Fibroblast of lung (primary cell): ENCODE measurements at places on chromosomes 3 and 15. TPM values are rescaled to one million over a fixed set of nuclear protein-coding genes. Genes with fewer than 3 reads are reported as not detected.

RTP1 gene
- not detected in 2 replicates for polyA plus RNA-seq

DNA sequence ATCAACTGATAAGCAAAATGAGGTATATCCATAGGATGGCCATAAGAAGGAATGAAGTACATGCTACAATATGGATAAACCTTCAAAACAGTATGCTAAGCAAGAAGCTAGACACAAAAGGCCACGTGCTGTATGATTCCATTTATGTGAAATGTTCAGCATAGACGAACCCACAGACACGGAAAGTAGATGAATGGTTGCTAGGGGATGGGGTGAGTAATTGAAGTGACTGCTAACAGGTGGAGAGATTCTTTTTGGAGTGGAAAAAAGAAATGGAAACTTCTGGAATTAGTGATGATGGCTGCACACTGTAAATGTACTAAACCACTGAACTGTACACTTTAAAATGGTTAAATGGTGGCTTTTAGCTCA is 630 bp upstream of the EFCAB12 start:
- H3K4me1 ChIP-seq = peaks cover 2% of the 10 kb centered on the region
- H3K27ac ChIP-seq = peak overlapping the region; percentile 53
- peak overlapping the region; percentile 66 for H3K4me3 ChIP-seq

DNA sequence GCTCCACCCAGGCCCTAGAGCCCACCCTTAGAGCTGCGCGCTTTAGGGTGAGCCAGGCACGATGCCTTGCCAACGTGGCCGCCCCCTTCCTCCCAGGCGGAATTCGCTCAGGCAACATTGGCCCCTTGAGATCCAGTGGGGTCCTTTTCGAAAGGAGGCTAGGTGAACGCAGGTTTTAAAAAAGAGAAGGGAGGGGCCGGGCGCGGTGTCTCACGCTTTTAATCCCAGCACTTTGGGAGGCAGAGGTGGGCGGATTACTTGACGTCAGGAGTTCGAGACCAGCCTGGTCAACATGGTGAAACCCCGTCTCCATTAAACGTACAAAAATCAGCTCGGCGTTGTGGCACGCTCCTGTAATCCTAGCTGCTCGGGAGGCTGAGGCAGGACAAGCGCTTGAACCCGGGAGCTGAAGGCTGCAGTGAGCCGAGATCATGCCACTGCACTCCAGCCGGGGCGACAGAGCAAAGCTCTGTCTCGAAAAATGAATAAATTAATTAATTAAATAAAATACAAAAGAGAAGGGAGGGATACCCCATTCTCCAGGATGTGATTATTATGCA is 984 bp upstream of the RPP25 start:
- no peak for DNase-seq
- no peaks in the 10 kb centered on the region for H3K4me1 ChIP-seq
- no peaks in the 10 kb centered on the region for H3K36me3 ChIP-seq
- peaks cover 14% of the 10 kb centered on the region for H3K27me3 ChIP-seq

SPTSSB gene
- polyA plus RNA-seq = 0.07 TPM in 1 of 2 replicates, not detected in the other

DCLK3 gene
- polyA plus RNA-seq = not detected in 2 replicates

TGM4 gene
- polyA plus RNA-seq = 0.02 TPM in 1 of 2 replicates, not detected in the other

SATB1 gene
- 6.1 and 17.2 TPM in 2 replicates for polyA plus RNA-seq

DNA sequence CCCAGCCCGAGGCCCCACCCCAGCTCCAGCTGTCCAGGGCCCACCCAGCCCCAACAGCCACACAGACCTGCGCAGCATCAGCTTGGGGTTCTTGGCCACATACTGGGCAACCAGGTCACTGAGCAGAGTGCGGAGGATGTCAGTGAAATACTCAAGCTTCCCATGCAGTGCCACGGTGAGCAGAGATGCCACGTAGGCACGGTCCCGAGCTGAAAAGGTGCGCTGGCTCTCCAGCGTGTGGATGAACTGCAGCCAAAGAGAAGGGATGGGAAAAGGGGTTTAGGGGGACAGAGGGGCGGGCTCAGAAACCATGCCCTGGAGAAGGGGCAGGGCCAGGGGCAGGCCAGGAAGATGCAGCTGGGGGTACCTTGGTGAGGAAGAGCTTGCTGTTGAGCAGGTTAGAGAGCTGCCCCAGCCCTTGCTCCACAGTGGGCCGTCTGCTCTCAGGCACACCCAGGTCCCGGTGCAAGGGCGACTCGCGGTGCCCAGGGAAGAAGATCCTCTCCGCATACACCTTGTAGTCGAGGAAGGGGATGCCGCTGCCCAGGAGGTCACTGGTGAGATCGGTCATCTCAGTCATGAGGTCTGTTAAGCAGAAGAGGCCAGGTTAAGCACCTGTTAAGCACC is 17.4 kb downstream of the PLXNB1 start:
- DNase-seq = no peak
- H3K27me3 ChIP-seq = no peaks in the 10 kb centered on the region
- no peaks in the 10 kb centered on the region for H3K4me1 ChIP-seq
- H3K4me3 ChIP-seq = no peak overlapping the region

GRCh38 chr3:72123908-72124441 is 339.0 kb upstream of the PROK2 start:
- H3K4me3 ChIP-seq = no peak overlapping the region
- no peaks in the 10 kb centered on the region for H3K27me3 ChIP-seq
- H3K27ac ChIP-seq = no peak overlapping the region
- peak; percentile 90 for DNase-seq
- H3K4me1 ChIP-seq = peaks cover 5% of the 10 kb centered on the region

C2CD4A gene
- not detected in 2 replicates for polyA plus RNA-seq

PDHB gene
- 135 and 201 TPM in 2 replicates for polyA plus RNA-seq

DNA sequence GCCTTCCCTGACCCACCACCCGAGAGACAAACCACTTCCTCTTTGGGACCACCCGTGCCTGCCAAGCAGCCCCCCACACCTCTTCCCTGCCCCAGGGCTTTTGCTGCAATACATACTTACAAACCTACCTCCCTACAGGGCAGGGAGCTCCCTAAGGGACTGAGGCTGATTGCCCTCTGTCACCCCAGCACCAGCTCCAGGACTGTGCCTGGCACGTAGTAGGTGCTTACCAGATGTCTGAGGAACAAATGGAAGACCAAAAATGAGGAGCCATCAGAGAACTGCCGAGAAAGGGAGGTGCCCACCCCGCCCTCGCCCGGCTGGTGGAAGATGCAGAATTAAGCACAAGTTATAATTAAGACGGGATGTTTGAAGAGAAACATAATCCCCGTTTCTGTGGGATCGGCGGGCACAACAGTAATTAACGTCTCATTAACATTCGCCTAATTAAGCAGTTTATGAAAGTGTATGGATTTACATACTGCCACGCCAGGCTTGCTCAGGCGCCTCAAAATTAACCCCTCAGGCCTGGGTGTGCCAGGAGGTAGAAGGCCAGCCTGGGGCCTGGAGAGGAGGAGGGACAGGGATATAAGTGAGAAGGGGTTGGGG is 130.1 kb upstream of the LINGO1 start:
- no peaks in the 10 kb centered on the region for H3K4me1 ChIP-seq
- H3K27me3 ChIP-seq = peaks cover 2% of the 10 kb centered on the region
- H3K4me3 ChIP-seq = no peak overlapping the region
- no peak for DNase-seq
- H3K36me3 ChIP-seq = no peaks in the 10 kb centered on the region

NME9 gene
- not detected in 2 replicates for polyA plus RNA-seq

TMEM207 gene
- not detected in 2 replicates for polyA plus RNA-seq

KLF15 gene
- polyA plus RNA-seq = 0.15 and 1.0 TPM in 2 replicates

- no peaks in the 10 kb centered on the region for H3K27me3 ChIP-seq
- H3K27ac ChIP-seq = peak overlapping the region; percentile 84
- no peak for DNase-seq
Observed at GRCh38 chr3:192902549-192902948, 15.1 kb downstream of the MB21D2 start.

CCDC13 gene
- polyA plus RNA-seq = 0.41 and 0.43 TPM in 2 replicates

TEX55 gene
- polyA plus RNA-seq = not detected in 2 replicates

CPNE4 gene
- polyA plus RNA-seq = not detected in 2 replicates

KIF7 gene
- 2.9 and 3.6 TPM in 2 replicates for polyA plus RNA-seq

RLBP1 gene
- polyA plus RNA-seq = not detected in 2 replicates

- H3K27ac ChIP-seq = no peak overlapping the region
- H3K4me1 ChIP-seq = peaks cover 27% of the 10 kb centered on the region
- no peaks in the 10 kb centered on the region for H3K27me3 ChIP-seq
- no peaks in the 10 kb centered on the region for H3K36me3 ChIP-seq
- no peak for DNase-seq
Observed at GRCh38 chr15:66884661-66885237, 180.7 kb upstream of the SMAD3 start.

CEP97 gene
- polyA plus RNA-seq = 2.0 and 2.7 TPM in 2 replicates

DNA sequence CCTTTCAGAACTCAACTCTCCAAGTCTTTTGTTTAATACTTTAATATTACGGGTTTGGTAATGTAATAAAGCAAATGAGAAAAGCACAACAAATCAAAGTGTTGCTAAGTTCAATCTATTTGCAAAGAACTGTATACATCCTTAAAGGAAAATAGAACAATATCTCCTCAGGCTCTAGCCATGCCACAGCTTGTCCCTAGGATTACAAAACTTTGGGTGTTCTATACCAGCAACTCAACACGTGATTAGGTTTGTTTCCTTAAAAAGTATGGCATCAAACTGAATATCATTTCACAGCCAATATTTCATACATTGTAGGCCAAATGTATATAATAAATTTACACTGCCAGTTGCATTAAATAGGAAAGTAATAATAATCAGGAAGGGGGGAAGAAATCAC is 418.6 kb upstream of the MDFIC2 start:
- no peak overlapping the region for H3K4me3 ChIP-seq
- no peak for DNase-seq
- no peak overlapping the region for H3K27ac ChIP-seq
- H3K27me3 ChIP-seq = no peaks in the 10 kb centered on the region
- no peaks in the 10 kb centered on the region for H3K36me3 ChIP-seq

- DNase-seq = peak; percentile 23
- no peaks in the 10 kb centered on the region for H3K36me3 ChIP-seq
- no peak overlapping the region for H3K27ac ChIP-seq
- H3K4me1 ChIP-seq = no peaks in the 10 kb centered on the region
Observed at GRCh38 chr15:42385206-42385979, 26.1 kb downstream of the CAPN3 start.

GRCh38 chr3:67641451-67641850 is 13.0 kb downstream of the SUCLG2 start:
- DNase-seq = no peak
- H3K27ac ChIP-seq = no peak overlapping the region

GRCh38 chr3:7205962-7206361 is 345.0 kb downstream of the GRM7 start:
- no peak overlapping the region for H3K4me3 ChIP-seq
- DNase-seq = no peak
- no peaks in the 10 kb centered on the region for H3K27me3 ChIP-seq
- H3K27ac ChIP-seq = no peak overlapping the region

DNA sequence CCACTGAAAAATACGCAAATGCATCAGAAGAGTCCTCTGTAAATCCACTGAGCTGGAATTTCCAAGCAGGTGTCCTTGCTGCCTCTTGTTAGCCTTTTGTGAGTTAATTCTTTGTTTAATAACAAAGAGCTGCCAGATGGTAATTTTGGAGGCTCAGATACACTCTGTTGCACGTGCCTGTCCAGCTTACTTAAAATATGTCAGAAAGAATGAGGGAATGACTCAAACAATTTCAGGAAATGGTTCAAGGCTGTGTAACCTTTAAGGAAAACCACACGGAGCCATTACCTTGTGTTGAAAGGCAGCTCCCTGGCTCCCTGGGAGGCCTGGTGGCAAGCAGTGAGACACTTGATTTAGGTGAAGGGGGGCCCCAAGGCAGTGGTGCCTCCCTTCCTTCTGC is 302.2 kb upstream of the CTDSPL start:
- no peaks in the 10 kb centered on the region for H3K4me1 ChIP-seq
- H3K27ac ChIP-seq = no peak overlapping the region
- H3K36me3 ChIP-seq = no peaks in the 10 kb centered on the region
- H3K27me3 ChIP-seq = no peaks in the 10 kb centered on the region

CCDC33 gene
- not detected in 2 replicates for polyA plus RNA-seq

C3orf49 gene
- polyA plus RNA-seq = not detected in 2 replicates

GRCh38 chr3:183688874-183689273 is 8.7 kb upstream of the YEATS2 start:
- no peak overlapping the region for H3K27ac ChIP-seq
- DNase-seq = peak; percentile 41
- H3K4me1 ChIP-seq = no peaks in the 10 kb centered on the region
- no peak overlapping the region for H3K4me3 ChIP-seq
